Nephron progenitor cell (in vitro differentiated cells): ENCODE measurements at places on chromosomes 2 and 18.
A peak's percentile ranks its signal among the peaks of the same experiment; 100 is the strongest.

DNA sequence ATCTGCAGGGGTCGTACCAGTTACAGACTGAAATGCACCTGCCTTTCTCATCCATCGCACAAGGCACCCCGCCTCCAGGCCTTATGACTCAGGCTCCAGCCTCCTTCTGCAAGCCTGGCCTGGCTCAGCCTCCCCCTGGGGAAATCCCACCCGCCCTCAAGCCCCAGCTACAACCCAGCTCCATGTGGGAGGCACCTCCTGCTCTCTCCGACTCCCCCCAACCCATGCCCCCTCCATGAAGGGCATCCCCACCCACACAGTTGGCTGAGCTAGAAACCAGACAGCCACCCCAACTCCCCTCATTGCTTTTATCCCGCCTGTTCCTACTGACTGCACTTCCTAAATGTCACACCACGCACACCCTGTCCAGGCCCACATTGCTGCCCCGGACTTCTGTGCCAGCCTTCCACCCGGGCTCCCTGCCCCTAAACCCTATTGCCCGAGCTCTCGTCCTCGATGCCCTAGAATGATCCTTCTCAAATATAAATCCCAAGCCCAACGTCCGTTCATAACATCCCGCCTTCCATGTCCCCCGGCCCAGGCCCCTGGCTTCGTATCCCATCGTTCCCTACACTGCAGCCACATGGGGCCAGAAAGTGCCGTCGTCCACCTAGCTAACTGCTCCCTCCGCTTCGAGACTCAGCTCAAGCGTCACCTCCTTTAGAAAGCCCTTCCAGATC lies 9.9 kb downstream of the DNMT3A start:
- DNase-seq: no peak

GRCh38 chr18:5253910-5254309 lies 41.6 kb downstream of the ZBTB14 start:
- no peak for DNase-seq

- no peak for DNase-seq
Measured at GRCh38 chr18:34003687-34004086, 221.0 kb downstream of the NOL4 start.

DNA sequence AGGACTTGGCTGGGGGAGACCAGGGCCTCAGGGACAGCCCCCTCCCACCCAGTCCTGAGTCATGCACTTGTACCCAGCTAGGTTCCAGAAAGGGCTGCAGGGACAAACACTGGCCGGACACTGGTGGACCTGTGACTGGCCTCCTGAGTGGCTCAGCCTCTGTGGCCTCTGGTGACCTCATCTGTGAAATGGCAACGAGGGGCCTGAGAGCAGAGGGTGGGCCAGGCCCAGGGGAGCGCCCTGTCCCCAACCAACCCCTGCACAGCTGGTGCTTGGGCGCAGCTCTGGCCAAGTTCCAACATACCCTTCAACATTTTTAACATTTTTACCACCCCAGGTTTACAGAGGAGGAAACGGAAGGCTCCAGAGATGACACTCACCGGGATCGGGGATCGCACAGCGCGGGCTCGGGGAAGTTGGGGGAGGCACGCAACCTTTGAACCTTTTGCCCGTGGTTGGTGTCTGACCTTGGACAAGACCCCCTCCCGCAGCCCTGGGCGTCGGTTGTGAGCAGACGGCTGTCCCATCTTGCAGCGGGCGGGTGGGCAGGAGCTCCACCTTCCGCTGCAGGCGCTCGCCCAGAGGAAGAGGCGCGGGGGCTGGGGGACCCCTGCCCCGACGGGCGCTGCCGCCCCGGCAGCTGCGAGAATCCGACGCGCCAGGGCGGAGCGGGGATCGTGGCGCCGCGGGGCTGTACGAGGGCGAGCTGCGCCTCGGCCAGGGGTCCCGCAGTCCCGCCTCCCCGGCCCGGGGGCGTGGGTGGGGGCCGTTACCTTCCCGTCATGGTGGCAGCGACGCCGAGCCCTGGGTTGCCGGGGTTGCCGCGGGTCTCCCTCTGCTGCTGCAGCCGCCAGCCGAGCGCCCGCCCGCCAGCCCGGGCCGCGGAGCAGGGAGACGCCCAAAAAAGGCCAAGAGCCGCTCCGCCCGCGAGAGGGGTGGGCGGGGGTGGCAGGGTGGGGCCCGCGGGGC lies 805 bp downstream of the LIMS2 start:
- DNase-seq: peak; percentile 62

DNA sequence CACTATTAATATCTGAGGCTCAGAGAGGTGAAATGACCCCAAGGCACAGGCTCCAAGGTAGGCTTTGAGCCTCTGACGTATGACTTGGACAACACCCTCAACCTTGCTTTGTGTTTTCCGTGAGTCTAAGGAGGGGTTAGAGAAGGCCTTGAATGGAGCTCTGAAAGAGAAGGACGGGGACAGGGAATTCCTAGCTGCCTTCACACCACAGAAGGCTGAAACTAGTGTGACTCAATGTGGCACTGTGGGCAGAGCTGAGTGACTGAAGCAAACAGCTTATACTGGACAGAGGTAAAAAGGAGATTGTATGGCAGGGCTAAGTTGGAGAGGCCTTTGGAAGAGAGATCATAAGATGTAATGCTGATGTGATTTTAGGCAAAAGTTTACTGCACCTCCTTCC lies 3.5 kb upstream of the NCK2 start:
- no peak for DNase-seq

DNA sequence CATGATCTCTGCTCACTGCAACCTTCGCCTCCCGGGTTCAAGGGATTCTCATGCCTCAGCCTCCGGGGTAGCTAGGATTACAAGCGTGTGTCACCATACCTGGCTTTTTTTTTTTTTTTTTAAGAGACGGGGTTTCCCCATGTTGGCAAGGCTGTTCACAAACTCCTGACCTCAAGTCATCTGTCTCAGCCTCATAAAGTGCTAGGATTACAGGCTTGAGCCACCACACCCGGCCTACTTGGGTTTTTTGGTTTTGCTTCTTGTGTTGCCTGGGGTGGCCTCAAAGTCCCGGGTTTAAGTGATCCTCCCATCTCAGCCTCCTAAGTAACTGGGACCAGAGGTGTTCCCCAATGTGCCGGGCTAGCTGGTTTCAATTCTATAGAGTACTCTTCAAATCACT lies 64.6 kb downstream of the NAPG start:
- DNase-seq: no peak

DNA sequence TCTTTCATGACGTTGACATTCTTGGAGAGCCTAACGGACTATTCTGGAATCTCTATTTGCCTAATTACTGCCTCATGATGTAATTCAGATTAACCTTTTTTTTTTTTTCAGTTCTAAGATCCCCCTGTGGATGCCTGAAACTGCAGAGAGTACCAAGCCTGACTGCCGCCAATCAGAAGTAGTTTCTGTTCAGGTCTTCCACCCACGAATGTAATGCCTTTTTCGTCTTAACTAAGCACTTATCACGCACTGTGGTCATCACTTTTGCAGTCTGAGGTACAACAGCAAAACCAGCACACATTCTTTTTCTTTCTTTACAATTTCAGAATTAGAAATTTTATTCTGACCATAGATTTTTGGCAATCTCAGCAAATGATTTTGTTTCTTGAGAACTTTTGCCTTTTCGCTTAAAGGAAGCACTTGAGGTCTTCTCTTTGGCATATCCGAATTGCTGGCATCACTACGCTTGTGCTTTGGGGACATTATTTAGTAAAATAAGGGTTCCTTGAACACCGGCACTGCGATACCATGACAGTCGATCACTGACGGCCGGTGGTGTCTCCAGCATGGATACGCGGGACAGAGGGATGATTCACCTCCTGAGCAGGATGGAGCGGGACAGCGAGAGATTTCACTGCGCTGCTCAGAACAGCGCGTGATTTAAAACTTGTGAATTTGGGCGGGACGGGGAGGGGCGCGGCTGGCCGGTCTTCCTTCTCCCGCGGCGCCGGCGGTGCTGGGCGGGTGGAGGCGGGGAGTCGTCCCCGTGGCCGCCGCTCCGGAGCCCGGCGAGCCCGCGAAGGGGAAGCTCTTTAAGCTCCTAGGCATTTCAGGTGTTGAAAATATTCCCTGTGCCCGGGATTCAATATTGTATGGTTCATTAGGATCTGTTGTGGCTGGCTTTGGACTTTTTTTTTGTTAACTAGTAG lies 32.0 kb upstream of the GPR55 start:
- DNase-seq: peak; percentile 72

DNA sequence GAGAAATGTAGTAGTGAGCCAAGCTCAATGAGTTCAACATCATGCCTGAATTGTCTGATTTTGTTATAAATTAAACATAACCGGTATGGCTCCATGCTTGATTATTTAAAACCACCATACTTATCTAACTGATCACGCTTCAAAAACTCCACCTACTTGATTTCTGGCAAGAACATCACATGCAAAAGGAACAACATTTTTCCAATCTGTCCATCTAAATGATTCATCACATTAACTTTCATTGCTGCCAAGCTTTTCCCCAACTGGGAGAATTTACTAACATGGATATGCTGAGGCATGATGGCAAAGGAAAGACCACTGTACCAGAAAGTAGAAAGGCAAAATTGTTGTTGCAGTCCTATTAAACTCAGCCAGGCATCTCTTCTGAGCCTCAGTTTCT lies 286.8 kb downstream of the TRIB2 start:
- no peak for DNase-seq

GRCh38 chr18:79916546-79917168 lies 34.8 kb downstream of the SLC66A2 start:
- no peak for DNase-seq

GRCh38 chr2:60439219-60439974 lies 114.1 kb downstream of the BCL11A start:
- DNase-seq: peak; percentile 39
